ENCODE measurements at places on chromosomes 12 and 14. TPM values are rescaled to one million over a fixed set of nuclear protein-coding genes. Genes with fewer than 3 reads are reported as not detected.

DNA sequence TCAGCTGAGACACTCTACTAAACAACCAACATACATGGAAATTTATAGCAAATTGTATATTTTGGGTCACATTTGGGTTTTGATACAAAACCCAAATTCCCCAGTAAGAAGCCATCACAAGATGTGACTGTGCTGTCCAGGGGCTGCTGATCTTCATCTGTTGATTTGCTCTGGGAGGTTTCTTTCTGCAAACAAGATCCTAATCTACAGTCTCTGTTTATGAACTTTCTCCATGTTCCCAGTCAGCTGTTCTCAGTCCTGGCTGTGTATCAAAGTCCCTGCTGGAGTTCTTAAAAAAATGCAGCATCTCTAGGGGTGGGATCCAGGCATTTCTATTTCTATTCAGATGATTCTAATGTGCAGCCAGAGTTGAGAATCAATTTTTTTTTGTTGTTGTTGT, 85.1 kb downstream of the ATP23 start:
- no peak for DNase-seq

DNA sequence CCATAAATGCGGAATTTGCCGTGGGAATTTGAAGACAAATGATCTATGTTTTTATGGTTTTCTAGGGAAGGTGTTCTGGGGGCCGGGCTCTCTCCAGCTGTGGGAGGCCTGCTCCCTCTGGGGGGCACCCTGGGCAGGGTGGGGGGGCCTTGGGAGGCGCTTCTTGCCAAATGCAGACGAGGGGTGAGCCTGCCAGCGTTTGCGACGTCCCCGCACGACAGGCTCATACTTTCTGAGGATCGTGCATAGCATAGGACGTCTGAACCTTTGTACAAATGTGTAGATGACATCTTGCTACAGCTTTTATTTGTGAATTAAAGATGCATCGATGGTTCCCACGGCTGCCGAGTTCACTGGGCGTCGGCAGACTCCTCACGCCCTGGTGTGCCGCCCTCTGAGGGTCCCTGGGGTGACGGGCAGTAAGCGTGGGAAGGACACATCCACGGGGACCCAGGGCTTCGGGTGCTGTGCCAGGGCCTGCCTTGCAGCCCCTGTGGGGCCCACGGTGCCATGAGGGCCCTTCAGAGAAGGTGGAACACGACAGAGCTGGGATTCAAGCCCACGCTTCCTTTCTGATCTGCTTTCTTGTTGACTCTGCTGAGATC, 42.3 kb downstream of the KIF26A start:
- DNase-seq = no peak

DNA sequence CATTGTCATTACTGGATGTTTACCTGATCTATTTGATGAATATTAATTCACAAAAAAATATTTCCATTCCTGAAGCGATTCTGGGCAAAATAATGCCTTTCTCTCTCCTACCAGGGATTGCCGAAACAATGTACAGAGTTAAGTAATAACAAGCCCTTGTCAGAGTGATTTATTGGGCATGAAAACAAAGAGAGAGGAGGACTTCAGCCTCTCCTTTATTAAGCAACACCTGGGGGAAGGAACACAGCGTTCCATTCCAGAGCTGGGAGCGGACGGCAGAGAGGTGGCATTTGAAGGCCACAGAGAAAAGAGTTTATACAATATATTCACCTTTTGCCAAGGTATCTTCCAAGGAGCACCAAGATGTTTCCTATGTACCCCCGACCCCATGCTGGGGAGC, 165.8 kb downstream of the KSR2 start:
- no peak for DNase-seq

DNA sequence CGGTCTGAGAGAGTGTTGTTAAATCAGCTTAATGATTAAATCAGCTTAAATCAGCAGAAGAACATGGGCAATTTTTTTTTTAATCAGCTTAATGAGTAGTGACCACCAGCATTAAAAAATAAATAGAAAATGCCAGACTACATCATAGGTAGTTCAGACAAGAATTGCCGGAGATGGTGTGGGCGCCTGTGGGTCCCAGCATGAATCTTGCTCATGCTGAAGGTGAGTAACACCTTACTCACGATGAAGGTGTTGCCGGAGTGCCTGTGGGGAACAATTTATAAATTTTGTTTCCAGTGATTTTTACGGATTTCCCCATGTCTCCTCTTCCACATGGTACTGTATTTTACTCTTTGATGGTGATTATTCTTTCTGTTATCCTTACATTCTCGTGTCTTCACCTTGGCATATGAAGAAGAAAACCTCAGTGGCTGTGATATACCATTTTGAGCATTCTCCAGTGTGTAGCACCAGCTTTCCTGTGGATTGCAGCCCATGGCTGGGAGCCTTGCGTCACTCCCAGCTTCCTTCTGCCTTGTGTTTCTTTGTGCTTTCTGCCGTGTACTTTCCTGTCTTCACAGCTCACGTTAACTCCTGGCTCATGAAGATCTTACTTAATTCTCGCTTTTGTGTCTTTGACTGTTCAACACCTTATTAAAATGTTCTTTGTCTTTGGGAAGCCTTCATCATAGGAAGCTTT, 4.7 kb downstream of the TDRD9 start:
- no peak for DNase-seq

Gene POTEG
- polyA plus RNA-seq = not detected

DNA sequence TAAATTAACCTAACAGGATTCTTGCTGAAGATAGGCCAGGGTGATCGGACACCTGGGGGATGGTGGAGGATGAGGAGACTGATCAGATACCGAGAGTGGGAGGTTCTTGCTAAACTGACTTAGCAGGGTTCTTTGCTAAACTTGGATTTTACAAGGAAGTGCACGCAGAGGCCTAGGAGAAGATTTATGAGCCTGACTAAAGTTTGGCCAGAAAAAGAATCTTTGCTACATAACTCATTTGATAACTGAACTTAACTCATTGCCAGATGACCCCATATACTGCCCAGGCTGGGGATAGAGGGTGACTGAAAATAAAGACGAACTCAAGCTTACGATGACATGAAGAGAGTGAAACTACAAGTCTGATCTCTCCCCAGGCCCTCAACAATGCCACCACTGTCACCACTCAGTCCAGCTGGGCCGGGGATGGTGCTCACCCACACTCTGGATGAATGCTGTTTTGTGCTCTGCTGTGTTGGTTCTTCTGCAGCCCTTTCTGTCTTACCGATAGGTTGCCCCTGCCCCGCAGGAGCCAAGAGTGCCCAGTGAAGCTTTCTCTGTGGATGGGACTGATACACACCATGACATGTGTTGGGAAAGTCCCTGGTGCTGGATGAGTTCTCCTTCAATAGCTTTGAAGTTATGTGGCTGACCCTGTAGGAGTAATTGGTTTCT, 29.0 kb downstream of the PPFIBP1 start:
- DNase-seq = no peak

DNA sequence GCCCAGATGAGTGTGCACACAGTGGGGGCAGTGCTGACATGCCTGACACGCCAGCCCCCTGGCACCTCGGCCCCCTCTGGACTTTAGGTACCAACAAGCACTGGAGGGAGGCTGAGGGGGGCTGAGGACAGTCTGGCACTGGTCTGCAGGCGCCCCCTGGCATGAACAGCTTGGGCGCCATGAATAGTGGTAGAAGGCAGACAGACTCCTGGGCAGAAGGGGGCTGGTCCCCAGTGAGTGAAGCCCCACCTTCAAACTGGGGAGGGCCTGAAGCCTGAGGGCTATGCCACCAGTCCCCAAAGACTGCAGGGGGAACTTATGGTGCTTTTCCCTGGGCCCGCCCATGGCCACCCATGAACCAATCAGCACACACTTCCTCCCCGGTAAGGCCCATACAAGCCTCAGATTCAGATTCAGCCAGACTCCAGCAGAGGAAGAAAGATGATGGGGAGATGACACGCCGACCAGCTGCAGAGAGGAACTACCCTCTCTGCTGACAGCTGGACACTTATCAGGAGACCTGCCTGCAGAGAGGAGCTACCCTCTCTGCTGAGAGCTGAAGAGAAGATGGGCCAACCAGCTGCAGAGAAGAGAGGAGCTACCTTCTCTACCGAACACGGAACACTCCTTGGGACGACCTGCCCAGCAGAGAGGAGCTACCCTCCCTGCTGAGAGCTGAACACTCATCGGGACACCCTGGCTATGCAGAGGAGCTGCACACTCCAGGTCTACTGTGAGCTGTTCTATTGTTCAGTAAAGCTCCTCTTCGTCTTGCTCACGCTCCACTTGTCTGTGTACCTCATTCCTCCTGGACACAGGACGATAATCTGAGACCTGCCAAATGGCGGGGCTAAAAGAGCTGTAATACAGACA, 324.5 kb downstream of the PCNX1 start:
- no peak for DNase-seq

Gene WIF1
- polyA plus RNA-seq = not detected

DNA sequence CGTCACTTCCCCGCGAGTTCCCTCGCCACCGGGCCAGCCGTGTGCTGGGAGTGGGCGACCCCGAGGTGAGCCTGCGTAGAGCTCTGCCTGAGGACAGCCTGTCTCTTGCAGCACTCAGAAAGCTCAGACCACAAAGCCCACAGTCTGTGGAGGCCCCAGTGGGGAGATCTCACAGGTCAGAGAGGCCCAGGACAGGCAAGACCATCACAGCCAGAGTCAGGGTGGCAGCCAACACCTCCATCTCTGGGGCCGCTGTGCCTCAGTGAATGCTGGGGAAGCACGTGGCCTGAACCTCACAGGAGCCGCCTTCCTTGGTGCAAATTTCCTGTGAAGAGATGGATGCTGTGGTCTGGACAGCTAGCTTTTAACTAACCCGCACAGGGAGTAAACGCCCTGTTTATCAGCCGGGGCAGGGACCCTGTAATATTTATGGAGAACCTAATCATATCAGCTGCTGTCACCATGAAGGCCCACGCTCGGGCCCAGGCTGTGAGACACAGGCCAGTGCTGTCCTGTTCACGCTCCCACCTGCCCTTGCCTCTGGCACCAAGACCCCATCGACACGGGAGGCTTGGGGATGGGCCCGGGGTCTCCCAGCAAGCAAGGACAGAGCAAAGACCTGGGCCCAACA, 56.9 kb downstream of the CDC42BPB start:
- DNase-seq = no peak

Gene ATL1
- polyA plus RNA-seq = 6.5 TPM

Gene HSP90B1
- polyA plus RNA-seq = 50.5 TPM

Gene CIT
- polyA plus RNA-seq = 1.8 TPM

Gene SERPINA9
- 0.80 TPM for polyA plus RNA-seq

Gene DPPA3
- polyA plus RNA-seq = not detected

GRCh38 chr12:77392467-77393088, 327.2 kb upstream of the E2F7 start:
- DNase-seq = no peak

- no peak for DNase-seq
Observed at GRCh38 chr14:45705940-45706534, 453.0 kb upstream of the MIS18BP1 start.

DNA sequence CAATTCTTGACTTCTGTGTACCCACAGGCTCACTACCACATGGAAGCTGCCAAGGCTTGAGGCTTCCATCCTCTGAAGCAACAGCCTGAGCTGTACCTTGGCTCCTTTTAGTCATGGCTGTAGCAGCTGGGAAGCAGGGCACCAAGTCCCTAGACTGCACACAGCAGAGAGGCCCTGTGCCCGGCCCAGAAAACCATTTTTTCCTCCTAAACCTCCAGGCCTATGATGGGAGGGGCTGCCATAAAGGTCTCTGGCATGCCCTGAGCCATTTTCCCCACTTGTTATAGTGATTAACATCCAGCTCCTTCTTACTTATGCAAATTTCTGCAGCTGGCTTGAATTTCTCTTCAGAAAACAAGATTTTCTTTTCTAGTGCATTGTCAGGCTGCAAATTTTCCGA, 121.8 kb downstream of the RPS6KA5 start:
- no peak for DNase-seq

GRCh38 chr14:102164965-102165364, 25.3 kb downstream of the WDR20 start:
- DNase-seq = no peak

DNA sequence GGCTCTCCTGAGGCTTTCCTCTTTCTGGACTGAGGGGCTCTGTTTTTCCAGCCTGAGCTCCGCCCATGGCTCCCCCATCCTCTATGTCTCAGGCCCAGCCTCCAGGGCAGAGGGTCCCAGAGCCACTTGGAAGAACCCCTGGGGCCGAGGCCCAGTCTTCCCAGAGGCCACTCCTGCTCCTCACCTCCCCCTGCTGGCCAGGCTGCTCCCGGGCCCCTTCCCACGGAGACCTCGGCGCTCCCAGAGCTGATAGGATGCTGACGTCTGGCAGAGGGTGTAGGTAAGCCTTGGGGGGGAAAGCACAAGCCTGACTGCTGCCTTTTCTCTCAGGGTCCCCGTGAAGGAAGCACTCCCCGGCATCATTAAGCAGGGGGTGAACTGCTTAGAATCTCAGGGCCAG, 51.4 kb downstream of the ERH start:
- DNase-seq = no peak

Gene PCK2
- polyA plus RNA-seq = 66.1 TPM

DNA sequence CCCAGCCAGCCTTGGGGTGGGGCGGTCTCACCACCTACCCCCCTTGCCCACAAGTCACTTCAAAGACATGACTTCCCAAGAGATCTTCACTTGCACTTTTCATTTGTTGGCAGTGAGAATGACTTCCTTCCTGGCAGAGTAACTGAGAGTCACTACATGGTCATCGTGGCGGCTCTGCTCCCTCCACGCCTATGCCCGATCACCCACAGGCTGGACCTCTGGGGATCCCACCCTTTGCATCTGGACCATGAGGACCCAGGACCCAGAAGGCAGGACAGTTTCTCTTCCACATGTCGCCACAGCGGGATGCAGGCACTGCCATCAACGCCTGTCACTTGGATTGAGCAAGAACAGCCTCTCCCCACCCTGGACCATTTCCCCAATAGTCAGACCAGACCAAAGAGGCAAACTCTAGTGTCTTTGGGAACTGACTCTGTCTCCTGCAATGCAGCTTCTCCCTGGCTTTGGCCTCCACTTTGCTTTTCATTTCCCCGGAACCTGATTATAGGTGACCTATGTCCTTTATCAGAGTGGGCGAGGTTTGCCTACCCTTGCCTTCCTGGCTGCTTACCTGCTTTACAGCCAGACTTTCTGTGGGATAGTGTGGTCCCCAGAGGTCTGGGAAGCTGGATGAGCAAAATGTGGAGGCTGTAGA, 3.6 kb downstream of the VDR start:
- DNase-seq = peak; percentile 50

DNA sequence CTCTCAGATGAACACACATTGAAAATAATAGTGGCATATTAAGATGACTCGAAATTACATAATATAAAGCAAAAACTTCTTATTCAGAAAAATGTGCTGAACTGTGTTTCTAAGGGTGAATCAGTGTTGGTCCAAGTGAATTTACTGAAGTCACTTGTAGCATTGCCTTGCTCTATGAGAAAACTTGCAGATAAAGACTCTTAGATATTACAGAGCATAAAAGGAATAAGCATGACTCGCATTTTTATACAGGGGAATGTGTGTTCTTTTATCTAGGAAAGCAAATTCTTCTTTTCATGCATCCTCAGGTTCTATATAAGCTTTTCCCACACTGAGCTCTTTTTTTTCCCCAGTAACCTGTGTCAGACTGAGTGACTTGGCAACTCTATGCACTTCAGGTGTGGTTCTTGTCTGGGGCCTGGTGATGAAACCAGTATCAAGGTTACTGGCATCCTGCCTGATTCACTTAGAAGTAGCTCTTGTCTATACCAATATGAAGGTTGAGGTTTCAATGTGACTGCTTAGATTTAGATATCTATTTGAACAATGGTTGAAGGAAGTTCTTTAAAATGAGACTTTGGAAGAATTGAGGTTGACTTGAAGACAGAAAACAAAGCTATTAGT, 76.1 kb downstream of the OTOGL start:
- no peak for DNase-seq

Gene ASIC1
- polyA plus RNA-seq = 1.6 TPM

- no peak for DNase-seq
Observed at GRCh38 chr12:133202493-133203343, 21.4 kb downstream of the ZNF268 start.
